Stimulated activated CD4-positive, alpha-beta T cell treated with anti-CD3 and anti-CD28 coated beads, Interleukin-2, amount 100 ng/mL, for 48 hours (primary cell): ENCODE measurements at places on chromosomes 13 and 19.

GRCh38 chr19:49492573-49493405 is 3.4 kb upstream of the RPS11 start:
- DNase-seq: no peak

- no peak for DNase-seq
Observed at GRCh38 chr13:67440236-67440975, 210.3 kb upstream of the PCDH9 start.

GRCh38 chr19:6886277-6886897 is 992 bp upstream of the ADGRE1 start:
- no peak for DNase-seq

GRCh38 chr13:109096101-109096500 is 466.7 kb downstream of the MYO16 start:
- DNase-seq: no peak

DNA sequence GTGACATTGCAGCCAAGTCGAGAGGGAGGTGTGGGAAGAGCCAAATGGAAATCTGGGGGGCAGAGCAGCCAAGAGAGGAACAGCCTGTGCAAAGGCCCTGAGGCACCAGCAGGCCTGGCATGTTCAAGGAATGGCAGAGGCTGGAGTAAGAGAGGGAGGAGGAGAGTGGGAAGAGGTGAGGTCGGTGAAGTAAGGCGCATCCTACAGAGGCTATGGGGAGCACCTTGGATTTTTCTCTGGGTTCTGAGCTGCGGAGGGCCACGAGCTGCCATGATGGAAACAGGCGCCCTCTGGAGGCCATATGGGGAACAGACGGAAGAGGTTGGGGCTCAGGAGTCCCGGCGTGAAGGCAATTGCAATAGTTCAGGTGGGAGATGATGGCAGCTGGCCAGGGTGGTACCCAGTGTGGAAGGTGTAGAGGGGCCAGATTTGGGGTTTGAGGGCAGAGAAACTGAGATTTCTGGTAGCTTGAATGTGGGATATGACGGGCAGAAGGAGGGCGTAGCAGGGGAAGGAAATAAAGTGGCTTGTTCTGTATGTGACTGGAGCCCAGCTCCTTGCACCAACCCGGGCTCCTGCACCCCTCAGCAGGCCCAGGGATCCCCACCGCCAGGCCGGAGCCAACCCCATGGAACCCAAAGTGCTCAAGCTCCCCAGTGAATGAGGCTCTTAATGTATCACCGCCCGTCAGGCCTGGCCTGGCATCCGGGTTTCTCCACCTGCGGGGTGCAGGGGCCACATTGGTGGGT is 20.5 kb upstream of the STRN4 start:
- peak; percentile 54 for DNase-seq

DNA sequence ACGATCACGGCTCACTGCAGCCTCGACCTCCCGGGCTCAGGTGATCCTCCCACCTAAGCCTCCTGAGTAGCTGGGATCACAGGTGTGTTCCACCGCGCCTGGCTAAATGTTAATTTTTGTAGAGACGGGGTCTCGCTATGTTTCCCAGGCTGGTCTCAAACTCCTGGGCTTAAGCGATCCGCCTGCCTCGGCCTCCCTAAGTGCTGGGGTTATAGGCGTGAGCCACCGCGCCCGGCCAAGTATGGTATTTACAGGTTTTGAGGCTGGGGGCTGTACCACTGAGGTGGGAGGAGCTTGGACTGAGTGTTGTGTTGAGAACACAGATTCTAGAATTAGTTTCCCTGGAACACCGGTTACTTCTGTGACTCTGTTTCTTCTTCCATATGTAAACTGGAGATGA is 452 bp upstream of the PPM1N start:
- no peak for DNase-seq

GRCh38 chr13:22625691-22626090 is 555.1 kb upstream of the SGCG start:
- no peak for DNase-seq

GRCh38 chr19:28103921-28104320 is 1109.0 kb downstream of the UQCRFS1 start:
- DNase-seq: no peak

- peak; percentile 39 for DNase-seq
Observed at GRCh38 chr19:51259348-51260245, 8.7 kb downstream of the SIGLECL1 start.

DNA sequence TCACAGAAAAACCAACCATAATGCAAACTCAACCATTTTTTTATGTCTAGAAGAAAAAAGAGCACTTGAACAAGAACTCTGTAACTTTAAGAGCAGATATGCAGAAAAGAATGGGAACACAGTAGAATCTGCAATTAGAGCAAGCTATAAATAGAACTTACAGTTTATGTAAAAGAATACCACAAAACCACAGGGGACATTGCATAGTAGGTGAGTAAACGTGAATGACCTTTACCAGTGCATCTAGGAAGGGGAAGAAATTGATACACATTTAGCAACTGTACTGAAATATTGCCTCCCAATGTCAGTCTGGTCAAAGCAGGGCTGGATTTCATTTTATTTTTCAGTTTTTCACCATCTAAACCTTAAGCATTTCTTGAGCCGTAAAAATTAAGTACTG is 242.2 kb upstream of the EDNRB start:
- DNase-seq: no peak

DNA sequence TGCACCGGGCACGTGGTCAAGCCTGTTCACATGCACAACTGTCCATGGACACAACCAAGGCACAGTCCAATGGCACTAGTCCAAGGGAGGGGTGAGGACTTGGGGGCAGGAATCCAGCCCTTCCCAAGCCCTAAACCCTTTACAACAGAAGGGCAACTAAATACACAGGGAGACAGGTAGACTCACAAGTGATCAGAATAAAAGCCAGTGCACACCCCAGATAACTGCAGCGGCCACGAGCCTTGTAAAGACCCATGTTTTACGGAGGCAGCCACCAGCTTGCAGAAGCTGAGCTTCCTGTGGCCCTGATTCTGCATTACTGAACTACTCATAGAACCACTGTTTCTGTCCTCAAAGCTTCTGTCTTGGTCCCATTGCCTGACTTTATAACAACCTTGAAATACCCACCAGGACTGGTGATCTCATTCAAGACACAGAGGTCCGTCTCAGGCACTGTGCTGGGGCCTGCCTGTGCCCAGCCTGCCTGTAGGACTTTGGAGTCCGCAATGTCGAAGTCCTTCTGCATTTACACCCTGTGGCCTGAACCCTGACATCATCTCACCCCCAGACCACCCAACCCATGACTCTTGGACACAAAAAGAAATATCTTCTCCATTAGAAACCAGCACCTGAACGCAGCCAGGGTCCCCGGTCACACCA is 181.2 kb downstream of the COL4A1 start:
- no peak for DNase-seq

DNA sequence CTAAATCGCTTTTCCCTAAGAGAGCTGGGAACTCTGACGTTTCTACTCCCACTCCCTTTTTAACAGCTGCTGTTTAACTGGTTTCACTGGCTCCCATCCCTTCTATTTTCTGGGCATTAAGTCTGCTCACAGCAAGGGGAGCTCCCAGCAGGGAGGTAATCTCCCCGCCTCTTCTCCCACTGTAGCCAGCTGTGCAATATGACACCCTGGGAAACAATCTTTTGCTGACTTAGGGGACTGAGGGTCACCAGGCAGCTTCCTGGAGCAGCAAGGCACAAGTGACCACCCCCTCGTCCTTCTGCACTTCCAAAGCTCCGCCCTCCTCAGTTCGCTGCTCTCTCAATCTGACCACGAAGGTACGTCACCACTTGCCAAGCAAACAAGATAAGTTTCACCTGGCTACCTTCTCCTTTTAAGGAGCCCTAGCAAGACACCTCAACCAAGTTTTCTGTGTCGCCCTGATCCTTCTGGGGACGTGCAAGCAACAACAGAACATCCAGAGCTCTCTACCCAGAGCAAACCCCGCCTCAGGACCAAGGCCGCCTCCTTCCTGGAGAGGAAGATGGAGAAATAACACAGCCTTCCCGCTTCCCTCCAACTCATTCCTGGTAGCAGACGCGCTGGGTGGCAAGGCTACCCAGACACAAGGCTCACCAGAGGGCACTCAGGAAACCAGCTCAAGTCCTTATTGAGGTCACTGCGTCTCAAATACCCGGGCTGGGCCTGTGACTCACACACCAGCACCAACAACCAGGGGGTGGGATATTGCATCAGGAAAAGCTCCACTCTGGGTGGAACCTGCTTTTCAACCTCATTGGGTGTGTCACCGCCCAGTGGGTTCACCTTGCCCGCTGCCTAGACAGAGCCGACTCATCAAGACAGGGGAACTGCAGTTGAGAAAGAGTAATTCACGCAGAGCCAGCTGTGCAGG is 92.4 kb downstream of the STK24 start:
- DNase-seq: peak; percentile 53

DNA sequence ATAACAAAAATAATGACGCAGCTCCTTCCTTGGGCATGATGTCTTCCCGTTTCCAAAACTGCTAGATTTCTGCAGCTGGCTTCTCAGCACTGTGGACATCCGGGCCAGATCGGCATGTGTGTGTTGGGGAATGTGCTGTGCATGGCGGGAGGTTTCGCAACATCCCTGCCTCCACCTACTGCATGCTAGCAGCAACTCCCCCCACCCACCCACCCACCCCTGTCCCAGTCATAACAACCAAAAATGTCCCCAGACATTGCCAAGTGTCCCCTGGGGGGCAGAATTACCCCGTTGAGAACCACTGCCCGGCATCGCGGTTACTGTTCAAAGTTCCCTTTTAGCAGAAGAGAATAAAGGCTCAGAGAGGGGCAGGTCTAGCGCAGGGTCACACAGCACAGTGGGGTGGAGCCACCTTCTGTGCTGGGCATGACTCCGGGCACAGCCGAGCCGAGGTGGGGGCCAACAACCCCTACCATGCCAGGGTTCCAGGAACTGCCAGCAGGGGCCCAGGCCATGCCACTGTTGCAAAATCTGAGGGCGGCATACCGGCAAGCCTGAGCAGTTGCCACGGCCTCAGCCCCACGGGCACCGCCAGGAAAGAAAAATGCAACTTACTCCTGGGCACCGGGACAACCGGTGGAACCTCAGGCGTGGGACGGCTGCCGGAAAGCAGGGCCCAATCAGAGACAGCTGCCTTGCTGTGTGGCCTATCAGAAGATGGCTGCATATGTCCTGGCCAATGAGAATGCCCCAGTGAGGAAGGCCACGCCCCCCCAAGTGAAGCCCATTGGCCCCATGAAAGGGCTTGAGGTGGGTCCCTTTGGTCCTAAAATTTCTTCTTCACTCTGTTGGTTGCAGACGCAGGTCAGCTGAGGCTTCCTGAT is 22.5 kb upstream of the NFIC start:
- no peak for DNase-seq

- DNase-seq: no peak
Observed at GRCh38 chr13:109090796-109091195, 461.4 kb downstream of the MYO16 start.

- no peak for DNase-seq
Observed at GRCh38 chr13:28429685-28430290, 65.1 kb downstream of the FLT1 start.

DNA sequence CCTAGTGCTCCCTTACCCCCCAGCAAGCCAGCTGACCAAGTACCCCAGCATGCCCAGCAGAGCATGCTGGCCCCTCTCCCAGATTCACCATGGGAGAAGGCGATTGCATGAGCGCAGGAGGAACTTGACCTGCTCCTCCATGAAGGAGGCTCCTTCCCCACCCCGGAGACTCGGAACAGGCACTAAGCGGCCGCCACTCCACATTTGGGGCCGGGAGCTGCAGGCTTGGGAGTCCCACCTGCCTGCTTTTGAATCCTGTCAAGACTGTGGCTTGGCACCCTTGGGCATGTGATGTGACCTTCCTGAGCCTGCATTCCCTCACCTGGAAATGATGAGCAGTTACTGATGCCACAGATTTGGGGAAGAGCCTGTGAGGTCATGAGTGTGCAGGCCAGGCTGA is 12.7 kb upstream of the TIMM50 start:
- no peak for DNase-seq

- no peak for DNase-seq
Observed at GRCh38 chr13:94129490-94129894, 350.0 kb downstream of the DCT start.

DNA sequence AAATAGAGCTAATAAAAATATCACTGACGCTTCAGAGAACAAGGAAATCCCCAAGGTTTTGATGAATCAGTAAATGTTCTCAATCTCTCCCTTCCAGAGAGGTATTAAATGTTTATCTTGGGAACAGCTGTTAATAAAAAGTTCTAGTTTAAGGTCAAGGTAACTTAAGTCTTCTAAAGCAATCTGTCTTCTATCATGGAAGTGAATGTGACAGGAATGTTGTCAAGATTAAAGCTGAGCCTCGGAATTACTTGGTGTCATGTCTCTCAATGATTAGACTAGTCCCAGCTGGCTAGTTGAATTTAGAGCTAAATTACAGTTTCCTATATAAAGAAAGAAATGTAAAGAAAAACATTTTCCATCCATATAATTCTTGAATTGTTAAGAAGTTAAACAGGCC is 23.4 kb downstream of the ESD start:
- DNase-seq: no peak

GRCh38 chr19:45448887-45449299 is 18.9 kb upstream of the FOSB start:
- DNase-seq: no peak

- no peak for DNase-seq
Observed at GRCh38 chr19:1151917-1152587, 22.0 kb downstream of the SBNO2 start.

DNA sequence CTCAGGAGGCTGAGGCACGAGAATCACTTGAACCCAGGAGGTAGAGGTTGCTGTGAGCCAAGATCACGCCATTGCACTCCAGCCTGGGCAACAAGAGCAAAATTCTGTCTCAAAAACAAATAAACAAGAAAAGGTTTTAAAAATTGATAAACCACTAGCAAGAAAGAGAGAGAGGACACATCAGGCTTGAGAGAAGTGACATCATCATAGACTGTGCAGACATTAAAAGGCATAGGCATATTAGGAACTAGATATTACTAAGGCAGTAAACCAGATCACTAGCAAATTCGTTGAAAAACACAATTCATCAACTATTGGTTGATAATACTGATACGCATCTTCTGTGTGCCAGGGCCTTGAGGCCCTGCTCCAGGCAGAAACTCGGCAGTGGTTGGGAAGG is 7.7 kb downstream of the A1BG start:
- DNase-seq: no peak

DNA sequence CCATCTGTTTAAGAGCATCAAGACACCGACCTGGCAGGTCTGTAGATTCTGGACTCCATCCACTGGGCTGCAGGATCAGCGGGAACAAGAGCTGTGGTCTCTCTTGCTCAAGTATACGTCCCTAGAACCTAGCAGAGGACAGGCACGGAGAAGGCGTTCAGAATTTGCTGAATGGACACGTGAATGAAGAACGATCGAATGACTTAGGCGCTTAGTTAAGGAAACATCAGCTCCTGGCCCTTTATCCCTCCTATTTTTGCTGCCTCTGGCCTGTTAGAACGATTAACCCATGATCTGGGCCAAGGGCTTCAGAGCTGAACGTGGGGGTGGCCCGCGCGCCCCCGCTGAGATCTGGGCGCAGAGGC is 953 bp downstream of the DZIP1 start:
- no peak for DNase-seq
